ENCODE measurements at places on chromosomes 5 and 9. TPM values are rescaled to one million over a fixed set of nuclear protein-coding genes. Genes with fewer than 3 reads are reported as not detected.

Gene RNF224
- total RNA-seq: 0.21 TPM

Gene DYNC2I2
- 43.1 TPM for total RNA-seq

Gene LECT2
- total RNA-seq: not detected

Gene ADGRD2
- total RNA-seq: not detected

Gene TBC1D9B
- total RNA-seq: 65.5 TPM

Gene PCDHGA4
- total RNA-seq: not detected

Gene ZNF300
- 2.7 TPM for total RNA-seq

Gene DOLPP1
- 13.2 TPM for total RNA-seq

Gene SMC5
- 12.8 TPM for total RNA-seq

Gene NUTM2G
- total RNA-seq: not detected

Gene SYK
- 15.2 TPM for total RNA-seq

Gene ENTPD8
- total RNA-seq: 0.24 TPM

Gene N4BP3
- 4.8 TPM for total RNA-seq

Gene C5orf58
- total RNA-seq: not detected

Gene PLPP1
- total RNA-seq: 56.9 TPM

Gene TMEM171
- total RNA-seq: 2.2 TPM

Gene ZNF454
- 0.64 TPM for total RNA-seq

Gene CSF1R
- total RNA-seq: under 0.01 TPM

Gene SERINC5
- total RNA-seq: 28.7 TPM

Gene COL23A1
- 0.43 TPM for total RNA-seq

Gene FOXD4
- 0.24 TPM for total RNA-seq

Gene TAF11L6
- not detected for total RNA-seq

Measured in tracheal epithelial cell (primary cell).